Occipital lobe (tissue), 3 donors: ENCODE measurements at places on chromosomes 7 and 10. TPM values are rescaled to one million over a fixed set of nuclear protein-coding genes. Genes with fewer than 3 reads are reported as not detected.

The LRMDA gene
- 0.62 TPM for total RNA-seq

The ICA1 gene
- 49.8 TPM for total RNA-seq

The JMJD1C gene
- total RNA-seq = 355 TPM

The ST8SIA6 gene
- total RNA-seq = 16.2 TPM

The UNC5B gene
- 3.9 TPM for total RNA-seq

The ANXA11 gene
- 2.3 TPM for total RNA-seq

The ARMH3 gene
- 25.1 TPM for total RNA-seq

The GPR22 gene
- total RNA-seq = 226 TPM

The TEX47 gene
- not detected for total RNA-seq

The CTTNBP2 gene
- 39.0 TPM for total RNA-seq

The C10orf143 gene
- total RNA-seq = 1.1 TPM

The NCAPG2 gene
- total RNA-seq = 14.3 TPM

The PRLHR gene
- total RNA-seq = 4.1 TPM

The PDIA4 gene
- total RNA-seq = 69.6 TPM

The HOXA11 gene
- not detected for total RNA-seq

The GHITM gene
- total RNA-seq = 146 TPM

The C7orf57 gene
- 0.78 TPM for total RNA-seq

The PALD1 gene
- total RNA-seq = 8.9 TPM

The DPYSL4 gene
- total RNA-seq = 40.6 TPM

The ZRANB1 gene
- total RNA-seq = 78.6 TPM

The CHST15 gene
- total RNA-seq = 58.6 TPM

The NUTM2B gene
- total RNA-seq = 2.3 TPM

The HELLS gene
- total RNA-seq = 18.9 TPM

The COL1A2 gene
- total RNA-seq = 124 TPM

The ELN gene
- 10.9 TPM for total RNA-seq

The APBB1IP gene
- total RNA-seq = 0.94 TPM

The FFAR4 gene
- total RNA-seq = not detected

The HOXA3 gene
- not detected for total RNA-seq

The UNCX gene
- not detected for total RNA-seq
